ENCODE measurements at places on chromosomes 6 and 20.

- no peak for DNase-seq
Observed at GRCh38 chr6:35510916-35511561, 1.7 kb downstream of the TULP1 start.

- DNase-seq: no peak
Observed at GRCh38 chr20:11447371-11448100, 470.2 kb upstream of the BTBD3 start.

DNA sequence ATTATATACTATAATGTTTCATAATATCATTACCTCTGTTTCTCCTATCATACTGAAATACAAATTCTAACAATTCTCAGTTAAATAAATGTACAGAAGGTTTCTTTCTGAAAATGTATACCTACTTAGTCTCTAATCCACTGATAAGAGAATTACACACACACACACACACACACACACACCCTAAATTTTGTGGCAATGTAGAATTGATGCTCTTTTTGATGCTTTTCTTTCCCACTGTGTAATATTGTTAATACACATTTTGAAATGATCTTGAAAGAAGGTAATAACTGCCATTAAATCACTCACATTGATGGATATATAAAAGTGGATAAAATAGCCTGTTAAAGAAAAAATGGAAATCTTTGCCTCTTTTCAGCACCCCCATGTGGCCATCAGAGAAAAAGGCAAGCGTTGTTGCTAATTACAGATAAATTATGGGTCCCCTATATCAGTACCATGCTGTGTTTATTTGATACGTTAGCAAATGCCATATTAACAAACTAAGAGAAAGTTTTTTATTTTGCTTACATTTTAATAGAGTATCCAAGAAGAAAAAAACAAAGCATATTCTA is 76.6 kb upstream of the VGLL2 start:
- no peak for DNase-seq

DNA sequence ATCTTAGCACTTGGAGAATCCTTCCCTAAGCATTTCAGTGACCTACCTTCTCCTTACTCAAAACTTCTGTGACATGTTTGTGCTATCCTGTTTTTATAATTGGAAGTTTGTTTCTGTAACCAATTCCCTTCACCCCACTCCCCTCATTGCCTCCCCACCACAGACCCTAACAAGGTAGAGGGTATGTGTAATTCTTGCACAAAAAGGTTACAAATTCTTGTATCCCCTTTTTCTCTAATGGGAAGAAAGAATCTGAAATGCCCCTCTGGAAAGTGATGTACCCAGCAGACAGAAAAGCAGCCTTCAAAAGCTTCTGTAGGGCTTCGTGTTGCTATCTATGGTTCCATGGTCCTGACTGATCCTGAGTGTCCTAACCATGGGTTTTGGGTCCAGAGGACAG is 111.7 kb upstream of the TMEM170B start:
- DNase-seq: no peak

DNA sequence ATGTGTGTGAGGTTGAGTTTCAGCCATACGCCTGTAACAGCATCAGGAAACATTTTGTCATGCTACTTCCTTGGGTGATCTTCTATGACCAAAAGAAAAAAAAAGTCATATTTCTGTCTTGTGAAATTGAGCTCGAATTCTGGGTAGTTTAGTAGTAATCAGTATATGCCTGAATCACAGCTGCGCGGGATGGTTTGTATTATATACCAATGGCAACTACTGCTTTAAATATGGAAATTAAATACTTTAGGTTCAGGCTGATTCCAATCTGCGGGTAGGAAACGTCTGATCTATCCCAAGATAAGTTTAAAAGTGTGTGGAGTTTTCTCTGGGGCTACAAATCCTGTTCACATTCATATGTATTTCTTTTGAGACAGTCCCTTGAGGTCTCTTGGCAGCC is 115.6 kb upstream of the FERMT1 start:
- no peak for DNase-seq

DNA sequence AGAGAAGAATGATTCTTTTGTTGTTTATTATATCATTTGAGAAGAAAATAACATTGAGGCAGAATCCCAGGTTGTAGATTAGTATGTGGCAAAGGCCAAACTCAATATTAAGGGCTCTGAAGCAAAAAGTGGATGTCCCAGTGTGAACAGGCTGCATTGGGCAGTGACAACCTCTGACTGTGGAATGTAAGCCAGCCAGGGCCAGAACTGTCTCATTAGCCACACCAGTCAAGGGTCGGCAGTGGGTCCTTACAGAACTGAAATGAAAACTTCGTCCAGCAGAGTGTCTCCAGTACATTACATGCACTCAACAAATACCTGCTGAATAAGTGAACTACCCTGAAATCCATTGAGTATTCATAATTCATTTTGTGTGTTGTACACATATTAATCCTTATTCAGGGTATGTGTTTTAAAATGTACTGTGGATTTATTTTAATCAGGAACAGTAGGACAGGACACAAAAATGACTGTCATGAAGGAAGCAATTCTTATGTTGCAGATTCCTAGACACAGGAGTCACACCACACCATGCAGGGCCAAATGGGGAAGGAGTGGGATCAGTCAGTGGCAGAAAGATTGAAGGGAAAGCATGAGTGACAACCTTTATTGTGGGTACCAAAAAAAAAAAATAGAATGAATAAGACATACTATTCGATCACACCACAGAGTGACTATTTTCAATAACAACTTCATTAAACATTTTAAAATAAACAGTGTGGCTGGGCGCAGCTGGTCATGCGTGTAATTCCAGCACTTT is 64.9 kb upstream of the UTRN start:
- no peak for DNase-seq

DNA sequence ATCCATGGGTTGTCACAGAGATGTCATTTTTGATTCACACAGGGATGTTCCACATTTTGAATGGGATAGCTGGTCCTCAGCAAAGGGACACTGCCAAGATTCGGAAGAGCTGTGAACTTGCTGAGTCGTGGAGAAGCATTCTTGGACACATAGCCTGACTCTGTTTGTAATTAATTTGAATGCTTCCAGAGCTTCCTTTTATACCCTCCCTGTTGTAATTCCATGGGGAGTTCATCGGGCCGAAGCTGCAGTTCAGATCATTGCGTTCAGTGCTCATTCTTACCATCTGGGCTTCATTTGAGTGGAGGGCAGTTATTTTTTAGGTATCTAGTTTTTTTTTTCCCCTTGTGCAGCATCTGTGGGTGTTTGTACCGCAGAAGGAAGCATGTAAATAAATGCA is 126.5 kb downstream of the SLC24A3 start:
- DNase-seq: no peak

GRCh38 chr20:48623176-48623905 is 204.5 kb downstream of the PREX1 start:
- DNase-seq: no peak

GRCh38 chr6:109853951-109854350 is 124.2 kb upstream of the GPR6 start:
- no peak for DNase-seq

- DNase-seq: no peak
Observed at GRCh38 chr6:111973927-111974639, 79.8 kb upstream of the CCN6 start.

DNA sequence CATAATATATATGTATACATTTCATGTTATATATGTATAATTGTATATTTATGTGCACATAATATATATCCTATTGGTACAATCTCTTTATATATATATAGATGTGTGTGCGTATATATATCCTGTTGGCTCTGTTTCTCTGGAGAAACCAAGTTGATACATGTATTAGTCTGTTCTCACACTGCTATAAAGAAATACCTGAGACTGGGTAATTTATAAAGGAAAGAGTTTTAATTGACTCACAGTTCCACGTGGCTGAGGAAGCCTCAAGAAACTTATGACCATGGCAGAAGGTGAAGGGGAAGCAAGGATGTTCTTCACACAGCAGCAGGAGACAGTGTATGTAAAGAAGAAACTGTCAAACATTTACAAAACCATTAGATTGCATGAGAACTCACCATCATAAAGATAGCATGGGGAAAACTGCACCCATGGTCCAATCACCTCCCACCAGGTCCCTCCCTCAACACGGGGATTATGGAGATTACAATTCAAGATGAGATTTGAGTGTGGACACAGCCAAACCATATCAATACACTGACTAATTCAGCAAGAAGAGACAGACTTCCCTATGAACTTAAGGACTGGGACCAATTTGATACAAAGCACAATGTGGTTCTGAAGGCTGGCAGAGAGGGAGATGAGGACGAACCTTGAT is 14.0 kb downstream of the CST3 start:
- DNase-seq: no peak

DNA sequence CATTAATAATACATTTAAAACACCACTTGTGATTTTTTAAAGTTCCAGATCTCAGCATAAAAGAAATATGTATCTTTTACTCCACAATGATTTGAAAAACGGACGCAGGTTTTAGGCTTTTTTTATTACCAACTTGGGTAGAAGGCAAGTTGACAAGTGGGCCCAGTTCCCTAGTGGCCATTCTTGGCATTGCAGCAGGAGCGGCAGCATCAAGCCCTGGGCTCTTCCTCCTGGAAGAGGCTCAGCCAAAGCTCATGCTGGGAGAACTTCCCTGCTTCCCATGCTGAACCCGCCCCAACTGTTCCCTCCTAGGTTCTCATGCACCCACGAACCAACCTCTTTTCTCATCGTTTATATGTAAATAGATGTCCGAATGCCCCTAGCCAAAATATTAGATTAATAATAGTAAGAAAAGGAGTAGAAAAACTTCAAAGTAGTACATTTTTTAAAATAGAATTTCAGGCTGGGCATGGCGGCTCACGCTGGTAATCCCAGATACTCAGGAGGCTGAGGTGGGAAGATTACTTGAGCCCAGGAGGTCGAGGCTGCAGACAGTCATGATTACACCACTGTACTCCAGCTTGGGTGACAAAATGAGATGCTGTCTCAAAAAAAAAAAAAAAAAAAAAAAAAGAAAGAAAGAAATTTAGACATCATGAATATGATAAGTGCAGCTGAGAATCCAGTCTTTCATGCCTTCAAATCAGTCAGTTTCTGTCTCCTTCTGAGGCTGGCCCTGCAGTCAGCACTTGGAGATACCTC is 18.2 kb upstream of the MYB start:
- DNase-seq: no peak

GRCh38 chr6:7805078-7805849 is 79.4 kb downstream of the BMP6 start:
- DNase-seq: no peak

- DNase-seq: no peak
Observed at GRCh38 chr6:84763886-84764331, 489 bp downstream of the TBX18 start.

GRCh38 chr6:70336996-70337742 is 34.3 kb upstream of the COL9A1 start:
- DNase-seq: no peak

- no peak for DNase-seq
Observed at GRCh38 chr20:46938434-46938833, 43.8 kb downstream of the EYA2 start.

DNA sequence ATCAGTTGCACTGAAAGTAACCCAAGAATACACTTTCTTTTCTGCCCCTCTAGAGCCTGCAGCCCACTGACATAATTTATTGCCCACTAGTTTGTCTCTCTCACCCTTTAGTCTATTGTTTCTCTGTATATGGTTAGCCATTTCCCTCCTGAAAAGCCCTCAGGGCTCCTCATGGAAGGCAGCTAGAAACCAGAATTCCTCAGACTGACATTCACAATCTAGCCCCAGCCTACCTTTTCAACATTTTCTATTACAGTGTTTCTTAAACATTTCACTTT is 21.4 kb upstream of the PAQR8 start:
- DNase-seq: no peak

DNA sequence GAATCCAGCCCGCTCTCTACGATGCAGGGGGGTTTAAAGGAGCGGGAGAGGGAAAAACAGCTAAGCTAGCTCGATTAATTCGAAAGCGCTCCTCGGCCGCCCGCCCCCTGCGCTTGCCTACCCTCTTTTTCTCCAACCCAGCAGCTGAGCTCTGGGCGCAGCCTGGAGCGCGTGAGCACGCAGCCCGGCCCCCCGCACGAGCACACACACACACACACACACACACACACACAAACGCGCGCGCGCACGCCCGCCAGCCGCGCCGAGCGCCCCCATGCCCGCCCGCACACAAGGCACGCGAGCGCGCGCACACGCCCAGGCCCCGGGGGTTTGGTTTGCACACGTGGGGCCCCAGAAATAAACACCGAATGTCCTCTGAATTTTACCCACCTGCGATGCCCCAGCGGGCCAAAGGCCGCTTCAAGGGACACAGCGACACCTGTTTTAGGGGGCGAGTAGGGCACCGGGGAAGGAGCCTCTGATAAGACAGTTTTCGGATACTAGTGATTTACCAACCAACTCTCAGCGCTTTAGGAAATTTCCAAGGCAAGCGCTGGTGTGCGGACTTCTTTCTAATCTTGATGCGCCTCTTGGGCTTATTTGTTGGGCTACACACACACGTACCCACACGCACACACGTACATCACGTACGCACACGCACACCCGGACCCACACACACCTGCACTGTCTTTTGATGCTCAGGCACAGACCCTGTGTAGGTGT is 802 bp upstream of the NRN1 start:
- peak; percentile 73 for DNase-seq

DNA sequence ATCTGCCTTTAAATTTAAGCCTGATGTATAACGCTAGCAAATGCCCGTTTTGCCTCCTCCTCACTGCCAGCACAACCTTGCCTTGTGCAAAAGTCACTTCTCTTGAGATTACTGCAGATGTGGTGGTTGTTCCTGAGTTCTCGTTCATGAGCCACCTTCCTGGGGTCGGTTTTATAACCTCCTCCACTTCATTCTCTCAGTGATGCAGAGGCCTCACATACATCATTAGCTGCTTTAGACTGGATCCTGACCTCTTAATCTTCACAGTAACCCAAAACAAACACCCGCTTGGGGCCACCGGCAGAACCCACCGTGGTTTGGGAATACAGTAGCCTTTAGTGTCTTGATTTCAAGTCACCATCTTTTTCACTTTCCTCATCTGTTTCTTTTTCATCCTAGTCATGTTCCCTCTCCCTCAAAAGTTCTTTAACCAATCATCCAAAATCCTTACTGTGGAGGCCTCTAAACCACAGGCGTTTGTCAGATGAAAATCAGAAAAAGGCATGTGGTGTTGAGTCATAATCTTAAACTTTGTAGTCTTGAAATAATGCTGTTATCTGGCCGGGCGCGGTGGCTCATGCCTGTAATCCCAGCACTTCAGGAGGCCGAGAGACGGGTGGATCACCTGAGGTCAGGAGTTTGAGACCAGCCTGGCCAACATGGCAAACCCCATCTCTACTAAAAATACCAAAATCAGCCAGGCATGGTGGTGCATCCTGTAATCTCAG is 430.3 kb upstream of the SOX4 start:
- DNase-seq: no peak

DNA sequence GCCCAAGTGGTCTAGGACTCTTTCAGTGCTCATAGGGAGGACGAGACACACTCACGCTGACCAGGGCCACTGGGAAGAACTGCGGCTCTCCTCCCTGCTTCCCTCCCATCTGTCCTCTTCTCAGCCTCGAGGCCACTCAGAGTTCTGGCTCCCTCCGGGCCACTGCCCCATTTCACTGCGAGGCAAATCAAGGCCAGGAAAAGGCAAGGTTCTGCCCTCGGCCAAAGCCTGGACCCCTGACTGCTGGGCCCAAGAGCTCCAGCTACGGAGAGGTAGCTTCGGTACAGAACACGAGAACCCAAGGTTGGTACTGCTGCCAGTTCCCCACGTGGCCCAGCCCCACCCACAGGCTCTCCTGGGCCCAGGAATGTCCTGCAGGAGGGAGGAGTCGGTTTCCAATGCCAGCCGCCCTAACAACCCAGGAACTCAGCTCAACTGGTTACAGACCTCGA is 14.7 kb downstream of the PI16 start:
- DNase-seq: no peak

GRCh38 chr20:40728470-40728869 is 39.4 kb upstream of the MAFB start:
- DNase-seq: peak; percentile 31
